ENCODE measurements at places on chromosomes 4 and X.

GRCh38 chrX:916230-916599 is 285.6 kb downstream of the SHOX start:
- no peak for DNase-seq
- H3K4me3 ChIP-seq: no peak overlapping the region
- H3K27me3 ChIP-seq: no peaks in the 10 kb centered on the region

GRCh38 chr4:15233626-15234025 is 194.2 kb upstream of the C1QTNF7 start:
- H3K4me1 ChIP-seq: peaks cover 6% of the 10 kb centered on the region
- no peak overlapping the region for H3K4me3 ChIP-seq

- peaks cover 3% of the 10 kb centered on the region for H3K4me1 ChIP-seq
- H3K36me3 ChIP-seq: no peaks in the 10 kb centered on the region
- no peak overlapping the region for H3K27ac ChIP-seq
- DNase-seq: no peak
Observed at GRCh38 chr4:187017147-187017546, 293.5 kb upstream of the FAT1 start.

GRCh38 chr4:116088771-116089170 is 975.4 kb upstream of the NDST4 start:
- no peak overlapping the region for H3K27ac ChIP-seq
- no peaks in the 10 kb centered on the region for H3K36me3 ChIP-seq
- no peaks in the 10 kb centered on the region for H3K27me3 ChIP-seq
- no peaks in the 10 kb centered on the region for H3K4me1 ChIP-seq

- no peaks in the 10 kb centered on the region for H3K36me3 ChIP-seq
- H3K27me3 ChIP-seq: no peaks in the 10 kb centered on the region
- no peak overlapping the region for H3K4me3 ChIP-seq
- H3K4me1 ChIP-seq: no peaks in the 10 kb centered on the region
- no peak for DNase-seq
Observed at GRCh38 chr4:150039274-150040127, 38.7 kb upstream of the DCLK2 start.

DNA sequence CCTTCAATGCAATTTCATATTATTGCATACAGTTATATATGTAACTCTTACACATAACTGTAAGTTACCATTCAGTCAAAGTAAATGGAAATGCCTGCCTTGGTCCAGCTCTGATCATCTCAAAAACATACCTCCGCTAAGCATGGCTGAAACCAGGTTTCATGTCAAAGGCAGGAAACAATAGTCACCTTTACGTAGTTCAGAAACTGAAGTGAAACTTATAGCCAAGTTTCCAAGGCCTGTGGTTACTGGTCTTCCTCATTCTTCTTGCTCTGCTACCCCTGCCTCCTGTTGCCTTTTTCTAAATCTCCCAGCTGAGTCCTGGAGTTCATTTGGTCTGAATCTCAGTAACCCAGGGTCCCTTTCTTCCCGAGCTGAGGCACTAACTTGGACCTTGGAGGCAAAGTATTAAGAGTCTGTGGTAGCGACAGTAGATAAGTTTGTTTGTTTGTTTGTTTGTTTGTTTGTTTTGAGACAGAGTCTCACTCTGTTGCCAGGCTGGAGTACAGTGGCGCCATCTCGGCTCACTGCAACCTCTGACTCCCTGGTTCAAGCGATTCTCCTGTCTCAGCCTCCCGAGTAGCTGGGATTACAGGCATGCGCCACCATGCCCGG is 30.8 kb downstream of the DAPP1 start:
- H3K27me3 ChIP-seq: no peaks in the 10 kb centered on the region
- no peak overlapping the region for H3K4me3 ChIP-seq
- no peaks in the 10 kb centered on the region for H3K36me3 ChIP-seq
- H3K4me1 ChIP-seq: no peaks in the 10 kb centered on the region
- no peak overlapping the region for H3K27ac ChIP-seq

DNA sequence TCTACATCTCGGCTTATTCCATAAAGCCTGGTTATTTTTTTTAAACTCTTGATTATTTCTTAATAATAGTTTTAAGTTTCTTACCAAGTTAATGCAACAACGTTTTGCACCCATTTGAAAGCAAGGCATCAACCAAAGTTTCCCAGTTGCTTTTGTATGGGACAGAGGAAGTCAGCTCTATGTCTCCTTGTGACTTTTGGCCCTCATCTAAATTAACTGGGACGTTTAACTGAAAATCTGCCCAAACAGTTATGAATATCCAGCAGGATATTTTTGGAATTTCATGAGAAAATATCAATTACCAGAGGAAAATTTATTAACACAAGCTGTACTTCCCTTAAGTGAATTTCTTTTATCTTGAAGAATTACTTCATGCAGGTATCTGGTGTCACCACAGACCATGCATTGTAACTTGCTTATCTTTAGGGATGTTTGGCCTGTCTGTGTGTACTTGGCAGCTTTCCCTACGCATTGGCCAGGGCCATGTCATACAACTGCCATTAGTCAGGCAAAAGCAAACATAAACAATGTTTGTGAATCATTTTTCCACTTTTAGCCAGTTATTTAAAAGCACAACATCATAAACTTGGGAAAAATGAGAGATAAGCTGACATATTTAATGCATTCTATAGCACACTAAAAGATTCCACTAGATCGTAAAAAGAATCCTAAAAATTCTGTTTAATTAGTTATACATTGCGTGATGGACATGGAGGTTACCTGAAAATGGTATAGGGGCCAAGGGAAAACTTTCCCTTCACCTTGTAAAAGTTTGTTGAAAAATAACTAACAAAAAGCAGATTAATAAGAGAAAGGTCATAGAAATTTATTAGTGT is 101.4 kb upstream of the PDE5A start:
- H3K4me3 ChIP-seq: no peak overlapping the region
- DNase-seq: no peak
- no peaks in the 10 kb centered on the region for H3K27me3 ChIP-seq
- no peaks in the 10 kb centered on the region for H3K36me3 ChIP-seq
- H3K4me1 ChIP-seq: peaks cover 9% of the 10 kb centered on the region
- H3K27ac ChIP-seq: no peak overlapping the region

GRCh38 chr4:123833171-123833643 is 436.6 kb downstream of the SPRY1 start:
- H3K27ac ChIP-seq: peak overlapping the region; percentile 46
- no peak overlapping the region for H3K4me3 ChIP-seq
- peaks cover under 1% of the 10 kb centered on the region for H3K4me1 ChIP-seq

DNA sequence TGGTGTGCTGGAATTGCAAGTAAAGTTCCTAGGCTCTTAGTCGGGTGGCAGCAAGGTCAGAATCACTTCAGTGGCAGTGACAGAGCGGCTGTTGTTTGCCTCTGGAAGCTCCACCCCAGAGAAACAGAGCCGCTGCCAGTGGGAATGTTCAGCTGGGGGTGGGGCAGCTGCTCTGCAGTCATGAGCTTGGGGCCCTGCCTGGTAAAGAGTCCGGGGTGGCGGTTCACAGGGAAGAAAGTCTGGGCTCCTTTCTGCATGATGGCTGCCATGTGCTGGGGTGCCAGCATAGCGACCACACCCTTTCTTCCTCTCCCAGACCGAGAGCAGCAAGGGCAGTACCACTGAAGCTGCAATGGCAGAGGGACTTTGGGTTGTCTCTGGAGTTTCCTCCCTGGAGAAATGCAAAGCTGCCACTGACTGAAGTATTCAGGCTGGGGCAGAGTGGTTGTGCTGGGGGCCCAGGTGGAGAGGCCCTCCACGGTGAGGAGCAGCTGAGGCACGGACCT is 108.8 kb upstream of the CENPE start:
- peak overlapping the region; percentile 25 for H3K27ac ChIP-seq
- H3K4me3 ChIP-seq: no peak overlapping the region
- H3K4me1 ChIP-seq: peaks cover 12% of the 10 kb centered on the region
- no peaks in the 10 kb centered on the region for H3K36me3 ChIP-seq
- H3K27me3 ChIP-seq: no peaks in the 10 kb centered on the region
- DNase-seq: peak; percentile 75

- H3K27ac ChIP-seq: no peak overlapping the region
- peak; percentile 58 for DNase-seq
Observed at GRCh38 chrX:100649550-100650356, 5.8 kb downstream of the SRPX2 start.

- peaks cover 5% of the 10 kb centered on the region for H3K4me1 ChIP-seq
- H3K36me3 ChIP-seq: no peaks in the 10 kb centered on the region
- no peak overlapping the region for H3K4me3 ChIP-seq
- H3K27ac ChIP-seq: no peak overlapping the region
- no peaks in the 10 kb centered on the region for H3K27me3 ChIP-seq
- no peak for DNase-seq
Observed at GRCh38 chr4:89753601-89754066, 83.3 kb downstream of the SNCA start.

GRCh38 chr4:173177232-173177631 is 8.6 kb downstream of the GALNT7 start:
- no peaks in the 10 kb centered on the region for H3K36me3 ChIP-seq
- H3K27ac ChIP-seq: no peak overlapping the region
- peaks cover 5% of the 10 kb centered on the region for H3K4me1 ChIP-seq
- no peaks in the 10 kb centered on the region for H3K27me3 ChIP-seq
- no peak overlapping the region for H3K4me3 ChIP-seq

- H3K4me1 ChIP-seq: no peaks in the 10 kb centered on the region
- H3K27me3 ChIP-seq: no peaks in the 10 kb centered on the region
- no peaks in the 10 kb centered on the region for H3K36me3 ChIP-seq
- peak overlapping the region; percentile 4 for H3K27ac ChIP-seq
Observed at GRCh38 chr4:68617003-68617698, 41.0 kb upstream of the UGT2B17 start.

- peak; percentile 89 for DNase-seq
- no peaks in the 10 kb centered on the region for H3K27me3 ChIP-seq
- no peaks in the 10 kb centered on the region for H3K4me1 ChIP-seq
- no peaks in the 10 kb centered on the region for H3K36me3 ChIP-seq
- no peak overlapping the region for H3K27ac ChIP-seq
Observed at GRCh38 chr4:14196131-14196530, 568.6 kb upstream of the BOD1L1 start.

DNA sequence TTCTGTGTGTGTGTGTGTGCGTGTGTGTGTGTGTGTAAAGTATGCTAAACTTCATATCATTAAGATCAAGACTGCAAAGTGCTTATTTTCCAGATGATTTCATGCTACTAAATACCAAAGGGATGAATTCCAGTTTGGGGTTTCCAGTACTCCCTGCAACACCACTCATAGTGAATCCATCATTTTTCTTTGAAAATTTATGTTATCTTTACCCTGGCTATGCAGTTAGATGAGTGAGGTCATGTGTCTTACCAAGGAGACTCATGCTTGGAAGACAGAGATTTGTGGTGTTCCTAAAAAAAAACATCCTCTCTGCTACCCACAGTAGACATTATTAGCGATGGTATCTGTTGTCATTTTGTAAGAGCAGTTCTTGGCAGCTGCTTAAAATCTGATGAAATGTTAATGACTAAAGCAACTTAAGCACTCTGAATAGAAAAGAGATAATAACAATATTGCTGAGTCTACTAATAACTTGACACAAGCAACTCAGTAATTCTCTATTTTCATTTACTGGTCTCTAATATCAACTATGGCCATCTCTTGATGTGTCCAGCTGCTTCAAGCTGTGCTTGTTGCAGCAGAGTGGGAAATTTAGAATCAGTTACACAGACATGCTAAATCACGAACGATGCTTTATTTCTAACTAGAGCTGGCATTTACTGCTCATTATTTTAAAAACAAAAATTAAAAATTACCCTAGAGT is 1953.0 kb upstream of the IGFBP7 start:
- H3K4me1 ChIP-seq: no peaks in the 10 kb centered on the region
- H3K27me3 ChIP-seq: no peaks in the 10 kb centered on the region
- DNase-seq: no peak
- no peak overlapping the region for H3K4me3 ChIP-seq
- no peak overlapping the region for H3K27ac ChIP-seq

DNA sequence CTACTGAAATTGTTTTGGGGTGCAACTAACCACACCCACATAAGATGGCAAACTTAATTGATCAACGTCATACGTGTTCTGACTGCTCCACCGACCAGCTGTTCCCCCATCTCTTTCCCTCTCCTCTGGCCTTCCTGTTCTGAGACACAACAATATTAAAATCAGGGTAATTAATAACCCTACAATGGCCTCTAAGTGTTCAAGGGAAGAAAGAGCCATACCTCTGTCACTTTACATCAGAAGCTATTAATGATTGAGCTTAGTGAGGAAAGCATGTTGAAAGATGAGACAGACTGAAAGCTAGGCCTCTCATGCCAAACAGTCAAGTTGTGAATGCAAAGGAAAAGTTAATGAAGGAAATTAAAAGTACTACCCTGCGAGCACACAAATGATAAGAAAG is 173.9 kb upstream of the FTHL17 start:
- H3K27me3 ChIP-seq: no peaks in the 10 kb centered on the region
- H3K4me1 ChIP-seq: no peaks in the 10 kb centered on the region
- no peak overlapping the region for H3K4me3 ChIP-seq

GRCh38 chrX:138191998-138192397 is 519.5 kb downstream of the FGF13 start:
- no peaks in the 10 kb centered on the region for H3K27me3 ChIP-seq
- H3K4me1 ChIP-seq: no peaks in the 10 kb centered on the region
- no peak overlapping the region for H3K4me3 ChIP-seq
- no peaks in the 10 kb centered on the region for H3K36me3 ChIP-seq
- DNase-seq: peak; percentile 71

- H3K4me1 ChIP-seq: no peaks in the 10 kb centered on the region
- no peak overlapping the region for H3K27ac ChIP-seq
- no peak for DNase-seq
- no peaks in the 10 kb centered on the region for H3K27me3 ChIP-seq
- H3K36me3 ChIP-seq: no peaks in the 10 kb centered on the region
- no peak overlapping the region for H3K4me3 ChIP-seq
Observed at GRCh38 chrX:56793112-56793430, 64.0 kb downstream of the NBDY start.

GRCh38 chr4:77202491-77202890 is 45.5 kb downstream of the CCNG2 start:
- no peak overlapping the region for H3K4me3 ChIP-seq
- H3K27me3 ChIP-seq: peaks cover 18% of the 10 kb centered on the region
- no peaks in the 10 kb centered on the region for H3K4me1 ChIP-seq
- no peak overlapping the region for H3K27ac ChIP-seq

DNA sequence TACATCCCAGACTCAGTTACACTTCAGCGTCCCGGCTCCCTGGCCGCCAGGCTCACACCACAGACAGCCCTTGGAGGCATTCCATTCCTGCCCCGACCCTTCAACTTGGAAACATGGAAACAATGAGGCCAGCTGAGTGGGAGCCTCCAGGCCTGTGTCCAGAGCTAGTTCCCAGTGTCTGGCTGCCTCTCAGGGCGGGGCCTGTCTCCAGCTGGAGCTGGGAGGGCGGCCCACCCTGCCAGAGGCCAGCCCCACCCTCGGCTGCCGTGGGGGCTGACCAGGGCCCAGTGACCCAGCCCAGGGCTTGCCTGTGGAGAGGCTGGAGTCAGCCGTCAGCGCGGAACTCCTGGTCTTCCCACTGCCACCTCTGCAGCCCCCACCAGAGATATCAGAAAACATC is 37.4 kb upstream of the SPON2 start:
- H3K27me3 ChIP-seq: no peaks in the 10 kb centered on the region
- H3K36me3 ChIP-seq: no peaks in the 10 kb centered on the region
- H3K4me1 ChIP-seq: no peaks in the 10 kb centered on the region
- H3K4me3 ChIP-seq: no peak overlapping the region
- H3K27ac ChIP-seq: peak overlapping the region; percentile 89
- no peak for DNase-seq

DNA sequence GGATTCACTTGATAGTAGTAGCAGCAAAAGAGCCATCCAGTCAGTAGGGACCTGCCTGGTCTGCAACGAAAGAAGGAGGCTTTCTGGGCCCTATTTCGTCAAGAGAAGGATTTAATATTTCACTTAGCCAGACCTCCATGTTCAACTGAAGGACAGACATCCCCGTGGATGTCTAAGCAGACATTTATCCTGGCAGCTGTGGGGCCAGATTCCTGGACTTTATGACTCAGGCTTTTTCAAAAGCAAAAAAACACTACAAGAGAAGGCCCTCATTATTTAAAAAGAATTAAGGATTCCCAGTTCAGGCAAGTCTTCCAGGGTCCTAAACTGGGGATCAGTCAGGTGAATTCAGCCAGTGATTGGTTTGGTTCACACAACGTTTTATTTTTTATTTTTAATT is 88.5 kb upstream of the TSPAN5 start:
- H3K36me3 ChIP-seq: no peaks in the 10 kb centered on the region
- H3K4me3 ChIP-seq: no peak overlapping the region
- H3K27me3 ChIP-seq: peaks cover 17% of the 10 kb centered on the region
- peaks cover 4% of the 10 kb centered on the region for H3K4me1 ChIP-seq
